ENCODE measurements at places on chromosomes 11 and 22.

DNA sequence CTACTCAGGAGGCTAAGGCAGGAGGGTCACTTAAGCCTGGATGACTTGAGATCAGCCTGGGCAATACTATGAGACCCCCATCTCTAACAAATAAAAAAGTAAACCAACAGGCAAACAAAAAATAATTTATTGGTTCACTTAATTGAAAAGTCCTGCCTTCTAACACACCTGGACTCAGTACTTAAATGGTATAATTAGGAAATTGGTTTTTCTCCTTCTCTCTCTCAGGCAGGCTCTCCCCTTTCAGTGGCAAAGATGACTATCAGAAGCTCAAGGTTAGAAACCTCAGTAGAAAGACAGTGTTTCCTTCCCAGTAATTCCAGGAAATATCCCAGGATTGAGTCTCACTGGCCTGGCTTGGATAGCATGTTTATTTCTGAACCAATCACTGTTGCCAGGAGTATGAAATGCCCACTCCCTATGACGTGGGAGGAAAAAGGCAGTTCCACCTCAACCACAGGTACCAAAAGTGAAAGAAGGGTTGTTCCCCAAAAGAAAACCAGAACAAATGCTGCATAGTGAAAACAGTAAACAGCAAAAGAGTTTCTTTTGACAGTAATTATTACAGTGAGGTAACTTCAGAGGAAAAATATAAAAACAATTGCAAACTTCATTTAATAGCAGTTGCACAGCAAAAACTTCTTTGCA lies 56.3 kb upstream of the SOX6 start:
- no peak for DNase-seq

DNA sequence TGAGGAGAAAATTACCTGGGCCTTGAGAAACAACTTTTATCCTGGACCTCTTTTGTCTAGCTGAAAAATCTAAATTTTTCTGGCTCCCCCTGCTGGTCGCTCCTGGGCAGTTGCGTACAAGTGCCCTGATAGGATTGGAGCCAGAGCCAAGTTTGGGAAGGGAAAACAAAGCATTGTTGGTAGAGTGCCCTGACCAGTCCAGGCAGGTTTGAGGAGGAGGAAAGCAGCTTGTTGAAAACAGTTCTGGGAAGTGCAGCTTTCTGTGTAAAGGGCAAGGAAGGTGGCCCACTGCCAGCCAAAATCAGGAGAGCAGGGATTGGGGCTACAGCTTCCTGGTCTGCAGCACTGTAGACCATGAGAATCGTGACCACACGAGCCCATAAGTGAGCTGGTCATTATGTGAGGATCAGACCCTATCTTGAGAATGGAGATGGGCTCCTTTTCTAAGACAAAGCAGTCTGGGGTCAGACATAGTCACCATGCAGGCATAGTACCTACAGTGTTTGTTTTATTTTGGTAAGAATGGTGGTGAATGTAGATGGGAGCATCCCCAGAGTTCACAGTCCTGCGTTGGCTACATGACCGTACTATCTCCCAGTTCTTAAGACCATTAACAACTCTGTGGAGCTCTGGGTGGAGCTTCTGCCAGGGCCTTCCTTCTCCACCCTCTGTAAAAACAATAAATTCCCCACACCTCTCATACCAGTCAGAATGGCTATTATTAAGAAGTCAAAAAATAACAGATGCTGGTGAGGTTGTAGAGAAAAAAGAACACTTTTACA lies 21.3 kb upstream of the PIK3IP1 start:
- peak; percentile 44 for DNase-seq

- DNase-seq, result no peak
Observed at GRCh38 chr11:57512646-57513451, 2.7 kb downstream of the SLC43A1 start.

GRCh38 chr11:2537896-2538724 lies 93.3 kb downstream of the KCNQ1 start:
- no peak for DNase-seq

DNA sequence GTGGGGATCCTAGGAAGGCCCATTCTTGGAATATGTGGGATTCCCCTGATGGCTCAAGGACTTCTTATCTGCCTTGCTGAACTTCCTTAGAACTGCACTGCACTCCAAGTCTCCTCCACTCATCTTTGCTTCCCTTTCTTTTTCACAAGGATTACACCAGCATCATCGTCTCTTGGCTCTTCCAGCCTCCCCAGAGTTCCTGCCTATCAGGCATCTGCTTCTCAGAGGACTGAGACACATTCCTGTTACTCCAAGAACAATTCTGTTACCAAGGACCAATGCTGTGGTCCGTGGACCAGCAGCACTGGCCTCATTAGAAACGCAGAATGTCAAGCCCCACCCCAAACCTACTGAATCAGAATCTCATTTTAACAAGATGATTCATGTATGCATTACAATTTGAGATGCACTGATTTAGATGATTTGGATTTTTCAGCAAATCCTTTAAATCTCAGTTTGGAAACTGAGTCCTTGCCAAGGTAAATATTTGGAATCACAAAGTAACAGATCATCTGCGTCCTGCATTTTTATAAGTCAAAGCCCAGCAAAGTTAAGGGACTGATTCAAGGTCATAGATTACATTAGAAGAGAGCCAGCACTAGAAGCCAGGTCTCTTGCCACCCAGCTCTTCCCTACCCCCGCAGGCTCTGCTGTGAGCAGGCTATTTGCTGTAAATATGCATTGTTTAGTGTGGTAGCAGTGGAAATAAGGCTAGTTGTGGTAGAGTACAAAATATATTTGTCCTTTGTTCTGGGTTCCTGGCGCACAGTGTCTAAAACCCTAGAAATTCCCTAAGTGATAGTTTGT lies 110.9 kb downstream of the SWAP70 start:
- no peak for DNase-seq
